M059J (cell line): ENCODE measurements at places on chromosomes 3 and 15. TPM values are rescaled to one million over a fixed set of nuclear protein-coding genes. Genes with fewer than 3 reads are reported as not detected.
A peak's percentile ranks its signal among the peaks of the same experiment; 100 is the strongest.

- DNase-seq: no peak
Measured at GRCh38 chr3:100970477-100970990, 22.7 kb downstream of the ABI3BP start.

Gene CLDN16
- total RNA-seq: not detected in 2 replicates

- DNase-seq: peak; percentile 46
Measured at GRCh38 chr3:170196833-170197232, 15.3 kb upstream of the PHC3 start.

DNA sequence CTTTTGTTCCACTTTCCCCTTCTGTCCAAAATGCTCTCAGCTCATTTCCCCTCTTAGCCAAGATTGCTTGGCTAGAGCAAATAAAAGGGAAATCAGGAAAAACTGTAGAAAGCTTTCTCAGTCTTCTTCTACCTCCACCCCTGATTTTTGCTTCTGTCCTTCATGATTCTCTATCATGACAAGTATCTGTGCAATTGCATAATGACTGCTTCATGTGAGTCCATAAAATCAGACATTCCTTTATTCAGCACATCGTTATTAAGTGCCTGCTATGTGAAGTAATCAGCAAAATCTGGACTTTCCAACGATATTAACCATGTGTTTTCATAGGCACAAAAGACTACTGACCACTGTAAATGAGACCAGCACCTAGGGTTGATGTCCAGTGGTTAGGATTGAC, 321.5 kb upstream of the CBLB start:
- DNase-seq: no peak

Gene GLDN
- 0.74 and 1.6 TPM in 2 replicates for total RNA-seq

GRCh38 chr3:197942956-197943556, 6.9 kb upstream of the RPL35A start:
- peak; percentile 48 for DNase-seq

Gene TP63
- 0.07 TPM in 1 of 2 replicates, not detected in the other for total RNA-seq

Gene ALDH1L1
- total RNA-seq: 0.54 and 1.2 TPM in 2 replicates

DNA sequence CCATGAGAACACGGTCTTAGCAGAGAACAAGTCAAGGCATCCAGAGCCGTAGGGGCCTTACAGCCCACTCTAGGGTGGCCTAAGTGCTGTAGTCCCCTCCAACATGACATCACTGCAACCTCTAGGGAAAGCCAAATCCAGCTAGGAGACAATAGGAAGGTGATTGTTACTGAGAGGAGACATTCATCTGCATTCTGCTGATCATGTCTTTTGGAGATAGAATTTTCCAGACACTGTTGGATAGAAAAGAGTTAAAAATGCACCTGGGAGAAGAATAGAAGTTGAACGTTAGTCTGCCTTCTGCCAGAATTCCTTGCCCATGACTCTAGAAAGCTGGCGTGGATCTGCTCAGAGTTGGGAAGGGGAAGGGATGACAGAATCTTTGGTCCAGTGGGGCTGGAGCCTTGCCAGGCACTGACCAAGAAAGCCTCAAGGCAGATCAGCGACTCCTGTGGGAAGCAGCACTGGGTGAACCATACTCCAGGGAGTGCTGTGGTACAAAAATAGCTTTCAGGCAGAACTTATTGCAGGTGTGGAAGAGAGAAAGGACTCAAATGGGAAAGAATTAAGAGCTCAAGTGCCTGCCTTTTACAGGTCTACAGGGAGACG, 44.8 kb upstream of the RAF1 start:
- peak; percentile 93 for DNase-seq

Gene MAP1A
- total RNA-seq: 1.7 and 3.8 TPM in 2 replicates

- DNase-seq: no peak
Measured at GRCh38 chr3:12884186-12884680, 42.9 kb upstream of the RPL32 start.

- DNase-seq: no peak
Measured at GRCh38 chr15:86663979-86664378, 584.3 kb downstream of the AGBL1 start.

Gene EDC3
- 4.7 and 9.8 TPM in 2 replicates for total RNA-seq

- DNase-seq: peak; percentile 21
Measured at GRCh38 chr15:84872009-84872910, 12.2 kb upstream of the SLC28A1 start.

DNA sequence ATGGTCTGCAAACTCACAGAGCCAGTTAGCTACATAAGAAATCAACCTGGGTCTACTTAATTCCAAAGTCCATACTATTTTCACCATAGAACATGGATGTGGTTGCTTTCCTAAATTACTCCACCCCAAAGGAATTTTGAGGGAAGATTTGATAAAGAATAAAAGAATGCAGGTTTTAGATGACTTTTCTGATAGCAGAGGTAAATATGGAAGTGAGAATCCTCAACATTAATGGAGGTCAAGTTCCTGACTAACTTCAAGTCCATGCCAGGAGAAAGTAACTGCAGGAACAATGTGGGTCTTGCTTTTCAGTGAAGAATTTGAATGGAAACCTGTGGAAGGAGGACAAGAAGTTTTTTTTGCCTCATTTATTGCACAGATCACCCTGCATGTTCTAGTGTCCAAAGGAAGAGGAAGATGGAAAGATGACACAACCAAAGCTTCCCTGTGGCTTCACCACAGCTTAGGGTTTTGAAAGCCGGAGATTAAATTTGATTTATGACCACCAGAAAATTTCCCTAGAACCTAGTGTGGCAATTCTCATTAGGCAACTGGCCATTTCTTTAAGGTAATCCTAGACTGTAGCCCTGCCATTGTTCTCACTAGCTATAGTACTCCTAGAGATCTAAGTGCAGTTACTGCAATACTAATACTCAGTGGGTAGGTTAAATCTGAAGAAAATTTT, 429.7 kb downstream of the RAP2B start:
- DNase-seq: peak; percentile 13

- DNase-seq: peak; percentile 47
Measured at GRCh38 chr3:187296058-187296457, 4.5 kb upstream of the MASP1 start.

Gene RHOV
- total RNA-seq: 0.12 TPM in 1 of 2 replicates, not detected in the other

DNA sequence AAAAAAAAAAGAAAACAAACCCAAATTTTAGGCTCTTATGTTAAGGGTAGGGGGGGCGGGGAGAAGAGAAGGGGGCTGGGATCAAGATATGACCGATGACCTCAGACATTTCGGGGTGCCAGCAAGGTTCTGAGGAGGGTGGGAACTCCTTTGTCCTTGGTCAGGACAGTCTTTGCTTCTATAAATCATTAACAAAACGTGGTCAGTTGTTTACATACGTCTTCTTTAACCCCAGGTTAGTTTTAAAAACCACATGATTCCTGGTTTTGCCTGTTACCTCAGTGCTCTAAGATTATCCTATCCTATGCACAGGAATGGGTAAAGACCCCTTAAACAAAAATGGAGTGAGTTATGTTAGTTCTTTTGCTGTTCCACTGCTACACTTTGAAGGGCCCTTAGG, 285.5 kb downstream of the GABRG3 start:
- no peak for DNase-seq

GRCh38 chr15:60374628-60375081, 23.1 kb downstream of the ANXA2 start:
- DNase-seq: peak; percentile 99

GRCh38 chr15:101438482-101439284, 50.8 kb downstream of the PCSK6 start:
- DNase-seq: no peak

Gene PPM1M
- 1.9 and 4.6 TPM in 2 replicates for total RNA-seq

DNA sequence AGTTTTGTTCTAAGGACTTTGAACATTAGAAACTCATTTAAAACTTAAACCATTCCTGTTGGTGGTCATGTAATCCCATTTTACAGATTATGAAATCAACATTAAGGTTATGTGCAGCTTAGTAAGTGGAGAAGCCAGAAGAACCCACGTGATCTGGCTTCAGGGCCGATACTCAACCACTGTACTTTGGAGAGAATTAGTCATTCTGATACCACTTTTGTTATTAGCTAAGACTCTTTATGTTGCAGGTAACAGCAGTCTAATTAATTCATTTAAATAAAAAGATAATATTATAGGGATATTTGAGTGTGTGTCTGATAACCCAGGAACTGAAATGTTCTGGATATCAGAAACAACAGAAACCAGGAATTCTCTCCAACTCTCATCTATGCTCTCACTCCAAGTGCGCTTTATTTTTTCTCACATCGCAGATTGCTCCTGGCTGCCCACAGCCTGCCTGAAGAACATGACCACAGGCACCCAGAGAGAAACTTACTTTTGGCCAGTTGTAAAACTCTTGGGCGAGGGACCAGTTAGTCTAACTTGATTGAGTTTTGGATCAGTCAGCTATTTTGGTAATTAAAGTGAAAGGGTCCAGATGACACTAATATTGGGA, 25.2 kb downstream of the UBE2E1 start:
- DNase-seq: no peak

Gene PLSCR1
- total RNA-seq: 665 and 782 TPM in 2 replicates

GRCh38 chr3:141401573-141402475, 33.5 kb downstream of the ZBTB38 start:
- DNase-seq: peak; percentile 46

GRCh38 chr3:188403404-188403803, 249.4 kb downstream of the LPP start:
- DNase-seq: no peak

DNA sequence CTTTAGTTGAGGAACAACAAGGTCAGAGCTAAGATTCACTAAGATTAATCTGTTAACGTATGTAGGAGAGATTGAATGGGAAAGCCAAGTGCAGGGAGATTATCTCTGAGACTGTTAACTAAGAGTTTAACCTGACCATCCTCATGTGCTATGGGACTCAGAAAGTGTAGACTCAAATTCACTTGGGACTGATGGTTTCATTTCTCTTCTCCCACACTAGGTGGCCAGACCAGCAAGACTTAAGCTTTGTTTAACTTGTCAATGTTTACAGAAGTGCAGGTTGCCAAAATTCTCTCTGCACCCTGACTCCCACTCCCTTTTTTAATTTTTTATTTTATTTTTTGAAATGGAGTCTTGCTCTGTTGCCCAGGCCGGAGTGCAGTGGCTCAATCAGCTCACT, 6.3 kb upstream of the HEXA start:
- peak; percentile 10 for DNase-seq

- DNase-seq: no peak
Measured at GRCh38 chr3:113247675-113248458, 36.5 kb downstream of the BOC start.

DNA sequence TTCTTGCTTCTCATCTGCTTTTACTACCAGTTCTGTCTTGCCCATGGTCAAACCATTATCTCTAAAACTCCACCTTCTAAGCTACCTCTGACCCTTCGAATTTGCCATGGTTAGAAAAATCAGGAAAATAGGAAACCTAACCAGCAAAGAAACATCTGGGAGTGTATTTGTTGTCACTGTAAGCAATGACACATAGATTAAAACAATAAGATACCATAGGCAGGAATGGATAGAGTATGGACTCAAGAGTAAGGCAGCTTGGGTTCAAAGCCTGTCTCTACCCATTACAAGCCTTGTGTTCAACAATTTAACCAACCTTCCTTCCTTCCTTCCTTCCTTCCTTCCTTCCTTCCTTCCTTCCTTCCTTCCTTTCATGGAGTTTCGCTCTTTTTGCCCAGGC, 34.9 kb downstream of the CRTC3 start:
- no peak for DNase-seq

DNA sequence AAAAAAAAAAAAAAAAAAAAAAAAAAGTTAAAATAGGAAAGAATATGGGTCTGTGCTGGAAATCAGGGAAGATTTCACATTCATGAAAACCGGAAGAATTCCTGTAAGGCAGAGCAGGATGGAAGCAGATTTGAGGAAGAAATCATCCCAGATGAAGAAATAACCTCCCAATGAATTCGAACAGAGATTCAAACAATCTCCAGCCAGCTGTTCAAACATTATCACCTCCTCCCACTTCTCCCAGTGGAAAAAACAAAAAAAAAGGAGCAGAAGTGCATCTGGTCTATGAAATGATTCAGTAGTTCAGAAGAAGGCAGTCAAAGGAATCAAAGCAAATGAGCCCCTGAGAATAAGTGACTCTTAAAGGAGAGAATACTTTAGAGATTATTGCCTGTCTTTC, 33.1 kb downstream of the CP start:
- no peak for DNase-seq

DNA sequence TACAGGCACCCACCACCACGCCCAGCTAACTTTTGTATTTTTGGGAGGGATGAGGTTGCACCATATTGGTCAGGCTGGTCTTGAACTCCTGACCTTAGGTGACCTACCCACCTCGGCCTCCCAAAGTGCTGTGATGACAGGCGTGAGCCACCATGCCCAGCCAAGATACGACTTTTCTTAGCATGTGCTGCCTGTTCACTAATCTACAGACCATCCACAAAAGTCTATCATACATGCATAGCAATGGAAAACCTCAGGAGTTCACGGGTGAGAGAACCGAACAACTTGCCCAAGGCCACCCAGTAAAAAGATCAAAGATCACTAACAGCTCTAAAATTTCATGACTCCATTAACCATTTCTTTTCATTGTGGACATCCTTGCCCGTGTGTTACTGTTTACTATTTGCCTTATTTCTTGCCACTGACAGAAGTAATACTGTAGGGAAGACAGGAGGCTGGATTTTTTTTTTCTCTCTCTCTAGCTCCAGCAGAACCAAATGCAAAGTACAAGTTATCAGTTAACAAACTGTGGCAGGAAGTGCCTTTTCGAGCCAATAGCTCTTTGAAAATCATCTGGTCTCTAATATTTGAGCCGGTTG, 92.3 kb downstream of the FOXP1 start:
- no peak for DNase-seq

Gene MOBP
- total RNA-seq: not detected in 2 replicates

- DNase-seq: peak; percentile 58
Measured at GRCh38 chr3:195302431-195302830, 31.5 kb upstream of the XXYLT1 start.

DNA sequence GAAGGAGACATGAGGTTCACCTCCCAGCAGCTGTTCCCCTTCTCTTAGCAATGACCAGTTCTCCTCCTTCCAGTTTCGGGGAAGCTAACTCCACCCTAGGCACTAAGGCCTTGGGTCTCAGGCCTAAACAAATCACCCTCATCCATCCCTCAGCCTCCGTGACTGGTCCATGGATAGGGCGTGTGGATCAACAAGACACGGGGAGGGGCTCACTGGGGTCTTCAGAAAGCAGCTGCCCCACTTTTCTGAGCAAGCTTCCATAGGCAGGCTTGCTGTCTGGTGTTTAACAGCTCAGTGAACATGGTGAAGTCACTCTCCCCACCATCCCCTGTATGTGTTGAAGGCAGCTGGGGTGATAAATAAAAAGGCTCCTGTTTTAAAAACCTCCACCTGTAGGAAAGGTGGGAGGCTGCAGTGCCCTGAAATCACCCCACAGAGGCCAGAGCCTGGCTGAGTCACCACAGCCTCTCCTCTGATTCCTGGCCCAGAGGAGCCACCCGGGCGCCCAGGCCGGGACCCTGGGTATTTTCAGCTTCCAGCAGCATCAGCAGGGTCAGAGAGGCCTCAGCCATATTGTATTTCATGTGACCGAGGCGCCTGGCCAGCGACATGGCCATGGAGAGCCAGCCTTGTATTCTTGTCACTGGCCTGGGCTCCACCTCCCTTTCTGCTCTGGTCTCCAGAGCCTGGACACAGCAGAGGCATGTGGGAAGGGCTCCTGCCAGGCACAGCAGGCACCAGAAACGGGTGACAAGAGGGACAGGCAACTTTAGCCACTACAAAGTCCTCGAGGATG, 60.3 kb upstream of the HERC1 start:
- no peak for DNase-seq
